Dermis lymphatic vessel endothelial cell (primary cell): ENCODE measurements at places on chromosomes 2 and 18. TPM values are rescaled to one million over a fixed set of nuclear protein-coding genes. Genes with fewer than 3 reads are reported as not detected.

Gene C2orf68
- total RNA-seq, result 24.4 and 27.5 TPM in 2 replicates

Gene EPG5
- 9.4 and 14.8 TPM in 2 replicates for total RNA-seq

Gene IGFBP5
- 0.54 and 2.0 TPM in 2 replicates for total RNA-seq

Gene WDR35
- total RNA-seq, result 8.2 and 9.1 TPM in 2 replicates

Gene B3GNT7
- total RNA-seq, result 10.7 and 13.0 TPM in 2 replicates

Gene FSHR
- total RNA-seq, result not detected in 2 replicates

Gene MBP
- 5.5 and 6.9 TPM in 2 replicates for total RNA-seq

Gene SANBR
- 13.0 and 14.0 TPM in 2 replicates for total RNA-seq
